ENCODE measurements at places on chromosomes 13 and 19.
A peak's percentile ranks its signal among the peaks of the same experiment; 100 is the strongest.

DNA sequence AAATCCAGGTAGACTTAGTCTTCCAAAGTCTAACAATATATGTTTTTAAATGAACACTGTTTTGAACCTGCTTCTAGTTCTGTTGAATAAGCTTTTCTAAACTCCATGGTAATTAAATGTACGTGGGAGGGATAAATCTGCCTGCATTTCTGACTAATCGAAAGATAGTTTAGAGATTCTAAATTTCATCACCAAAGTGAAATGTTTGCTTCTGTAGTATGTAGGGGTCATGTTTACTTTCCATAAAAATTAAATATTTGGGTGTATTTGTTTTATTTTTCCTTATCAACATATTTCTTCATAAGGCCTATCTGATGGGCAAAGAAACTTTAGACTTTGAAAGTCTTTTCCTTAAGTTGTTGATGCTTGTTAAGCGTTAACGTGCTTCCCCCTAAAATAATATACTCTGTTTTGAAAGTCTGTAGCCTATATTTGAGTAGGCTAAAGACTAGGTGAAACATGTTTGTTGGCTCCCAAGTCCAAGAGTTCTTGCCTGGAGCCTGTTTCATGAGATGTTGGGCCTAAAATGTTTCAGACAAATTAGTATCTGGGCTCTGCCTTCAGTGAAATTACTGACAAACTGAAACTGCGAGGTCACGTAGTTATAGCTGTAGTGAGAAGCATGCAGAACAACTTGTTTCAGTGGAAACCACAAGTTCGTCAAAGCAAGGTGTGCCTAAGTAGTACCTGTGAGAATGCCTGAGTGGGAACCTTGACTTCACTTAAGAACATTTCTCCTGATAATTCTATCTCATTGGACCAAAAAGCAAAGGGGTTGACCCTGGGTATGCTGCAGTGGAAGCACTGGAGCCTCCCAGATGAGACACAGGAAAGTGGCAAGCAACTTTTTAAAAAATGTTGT is 126.2 kb downstream of the LMO7 start:
- peak; percentile 22 for DNase-seq

GRCh38 chr19:24048261-24048660 is 38.7 kb upstream of the ZNF254 start:
- DNase-seq: no peak

DNA sequence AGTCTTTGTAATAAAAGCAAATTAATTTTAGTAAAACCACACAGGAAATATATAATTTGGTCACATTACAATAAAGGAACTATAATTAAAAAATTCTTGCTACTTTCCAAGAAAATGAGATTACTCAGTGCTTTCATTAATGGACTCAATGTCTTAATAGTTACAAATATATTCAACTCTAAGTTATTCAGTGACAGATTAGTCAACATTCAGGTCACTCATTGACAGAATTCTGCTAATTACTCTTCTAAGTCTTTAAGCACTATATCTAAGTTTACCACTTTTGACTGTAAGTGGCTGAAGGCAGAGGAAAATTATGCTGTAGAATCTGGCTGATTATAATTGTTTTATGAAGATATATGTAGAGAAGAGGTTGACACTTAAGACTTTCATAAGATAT is 1365.0 kb downstream of the EFNB2 start:
- no peak for DNase-seq

GRCh38 chr19:55077106-55077505 is 1.4 kb downstream of the EPS8L1 start:
- no peak for DNase-seq

GRCh38 chr19:10935371-10936059 is 6.9 kb downstream of the TIMM29 start:
- no peak for DNase-seq

- DNase-seq: no peak
Observed at GRCh38 chr13:36548129-36548528, 115.8 kb downstream of the CCNA1 start.

DNA sequence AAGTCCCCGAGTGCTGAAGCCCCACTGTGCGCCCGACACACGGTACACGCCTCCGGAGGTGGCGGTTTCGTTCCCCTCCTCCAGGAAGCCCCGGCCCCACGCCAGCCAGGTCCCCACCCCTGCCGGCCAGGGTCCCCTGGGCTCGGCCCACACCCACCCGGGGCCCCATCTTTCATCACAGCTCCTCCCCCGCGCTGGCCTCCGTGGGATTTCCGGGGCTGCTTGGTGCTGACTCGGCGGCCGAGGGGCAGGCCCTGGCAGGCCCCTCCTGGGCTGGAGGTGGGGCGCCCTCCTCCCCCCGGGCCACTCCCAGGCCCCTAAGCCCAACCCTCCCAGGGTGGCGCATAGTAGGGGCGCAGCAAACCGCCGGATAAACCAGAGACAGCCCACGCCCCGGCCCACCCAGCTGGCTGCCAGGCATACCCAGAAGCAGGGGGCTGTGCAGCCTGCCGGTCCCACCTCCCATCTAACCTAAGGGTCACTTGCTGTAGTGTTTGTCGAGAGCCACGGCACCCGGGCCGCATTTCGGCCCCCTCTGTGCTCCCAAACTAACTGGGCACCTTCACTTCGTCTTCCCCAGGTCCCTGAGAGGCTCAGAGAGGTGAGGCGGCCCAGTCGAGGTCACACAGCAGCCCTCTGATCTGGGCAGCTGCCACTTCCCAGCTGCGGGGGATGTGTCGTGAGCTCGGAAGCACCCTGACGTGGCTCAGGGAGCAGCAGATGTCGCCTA is 6.6 kb downstream of the ZBTB7A start:
- DNase-seq: no peak

DNA sequence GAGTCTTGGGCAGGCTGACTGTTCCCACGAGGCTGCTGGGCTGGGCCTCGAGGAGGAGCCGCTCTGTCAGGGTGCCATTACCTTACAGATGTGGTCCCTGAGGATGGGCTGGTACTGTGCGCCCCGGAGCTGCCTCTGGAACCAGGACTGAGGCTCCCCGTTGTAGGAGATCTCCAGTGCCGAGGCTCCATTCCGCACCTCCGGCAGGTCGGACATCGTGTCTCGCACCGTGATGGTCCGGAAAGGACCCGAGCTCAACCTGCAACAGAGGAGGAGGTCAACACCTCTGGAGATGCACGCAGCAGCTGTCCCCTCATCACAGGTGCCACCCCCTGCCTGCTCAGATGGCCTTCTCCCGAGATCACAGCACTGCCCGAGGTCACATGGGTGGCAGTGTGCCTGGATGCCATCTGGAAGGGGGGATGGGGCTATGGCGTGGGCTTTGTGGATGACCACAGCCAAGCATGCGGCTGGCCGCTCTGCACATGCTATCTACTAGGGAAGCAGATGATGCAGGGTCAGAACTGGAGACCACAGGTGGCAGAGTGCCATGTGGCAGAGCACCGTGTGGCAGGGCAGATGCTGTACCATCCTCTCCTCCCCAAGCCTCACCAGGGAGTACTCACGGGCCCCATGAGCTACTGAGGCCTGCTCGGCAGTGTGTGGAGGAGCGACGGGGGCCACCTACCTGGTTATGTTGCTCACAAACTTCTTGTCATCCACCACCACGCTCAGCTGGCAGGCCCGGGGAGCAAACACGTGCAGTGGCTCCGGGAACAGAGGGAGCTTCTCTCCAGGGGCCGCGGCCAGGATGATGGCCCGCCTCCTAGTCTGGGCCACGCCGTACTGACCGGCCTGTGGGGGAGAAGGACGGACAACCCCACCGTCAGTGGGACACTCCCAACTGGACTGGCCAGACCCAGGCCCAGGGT is 18.3 kb upstream of the EIF3G start:
- no peak for DNase-seq

GRCh38 chr13:49368688-49369087 is 75.2 kb downstream of the CAB39L start:
- DNase-seq: no peak

DNA sequence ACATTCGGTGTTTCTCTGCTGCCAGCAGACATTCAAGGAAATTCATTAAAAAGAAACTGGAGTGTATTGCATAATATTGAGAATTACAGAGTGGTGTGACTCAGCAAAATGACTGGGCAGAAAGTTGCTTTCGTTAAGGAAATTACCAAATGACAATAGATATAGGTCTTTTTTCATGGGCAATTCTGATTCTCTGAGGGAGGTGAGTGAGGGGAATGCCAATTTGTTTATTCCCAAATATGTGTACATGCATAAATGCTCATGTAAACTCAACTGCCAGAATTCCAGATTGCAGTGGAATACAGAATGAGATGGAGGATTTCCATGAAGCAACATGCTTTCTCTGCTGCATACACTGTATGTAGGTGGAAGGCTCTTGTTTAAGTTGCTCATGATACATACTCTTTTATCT is 1730.1 kb downstream of the SLITRK5 start:
- no peak for DNase-seq

- no peak for DNase-seq
Observed at GRCh38 chr19:5059793-5060192, 90.9 kb downstream of the KDM4B start.

- DNase-seq: no peak
Observed at GRCh38 chr13:33869005-33869404, 51.1 kb downstream of the RFC3 start.

GRCh38 chr19:46009530-46010510 is 13.0 kb downstream of the PGLYRP1 start:
- DNase-seq: peak; percentile 66

- no peak for DNase-seq
Observed at GRCh38 chr13:95164830-95165229, 136.4 kb downstream of the ABCC4 start.

- no peak for DNase-seq
Observed at GRCh38 chr13:111017755-111018459, 97.2 kb upstream of the ARHGEF7 start.

- DNase-seq: no peak
Observed at GRCh38 chr19:51305479-51305878, 6.0 kb upstream of the IGLON5 start.

DNA sequence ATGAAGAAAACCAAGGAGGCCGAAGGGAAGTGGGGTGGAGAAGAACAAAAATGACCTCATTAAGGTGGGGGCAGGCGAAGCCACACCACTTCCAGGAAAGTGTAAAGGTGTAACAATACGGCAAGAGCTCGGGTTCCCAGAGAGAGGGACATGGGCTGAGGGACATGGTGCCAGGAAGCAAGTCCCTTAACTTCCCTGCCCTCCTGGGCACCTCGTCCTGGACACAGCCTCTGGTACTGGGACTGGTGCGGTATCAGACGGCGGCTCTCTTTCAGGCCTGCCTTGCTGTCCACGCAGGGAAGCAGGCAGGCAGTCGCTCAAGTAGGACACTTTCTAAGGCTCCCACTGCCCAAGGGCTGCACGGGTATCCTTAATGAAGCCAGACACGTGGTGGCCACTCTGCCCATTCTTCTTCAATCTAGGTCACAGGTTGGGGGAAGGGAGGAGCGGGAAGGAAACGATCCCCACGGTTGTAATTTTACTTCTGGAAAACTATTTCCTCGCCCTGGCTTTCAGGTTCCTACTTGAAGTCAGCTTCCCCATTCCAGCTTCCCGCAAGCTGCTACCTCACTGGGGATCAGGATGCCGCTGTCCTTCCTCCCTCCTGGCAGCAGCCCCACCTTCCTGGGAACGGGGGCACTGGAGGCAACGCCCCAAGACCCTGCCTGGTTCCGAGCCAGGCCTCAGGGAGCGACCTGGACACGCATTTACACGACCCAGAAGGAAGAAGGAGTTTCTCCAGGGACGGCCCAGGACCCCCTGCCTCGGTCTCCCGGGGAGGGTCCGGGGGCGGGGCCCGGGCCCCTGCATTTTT is 1.2 kb downstream of the AP3D1 start:
- DNase-seq: no peak

DNA sequence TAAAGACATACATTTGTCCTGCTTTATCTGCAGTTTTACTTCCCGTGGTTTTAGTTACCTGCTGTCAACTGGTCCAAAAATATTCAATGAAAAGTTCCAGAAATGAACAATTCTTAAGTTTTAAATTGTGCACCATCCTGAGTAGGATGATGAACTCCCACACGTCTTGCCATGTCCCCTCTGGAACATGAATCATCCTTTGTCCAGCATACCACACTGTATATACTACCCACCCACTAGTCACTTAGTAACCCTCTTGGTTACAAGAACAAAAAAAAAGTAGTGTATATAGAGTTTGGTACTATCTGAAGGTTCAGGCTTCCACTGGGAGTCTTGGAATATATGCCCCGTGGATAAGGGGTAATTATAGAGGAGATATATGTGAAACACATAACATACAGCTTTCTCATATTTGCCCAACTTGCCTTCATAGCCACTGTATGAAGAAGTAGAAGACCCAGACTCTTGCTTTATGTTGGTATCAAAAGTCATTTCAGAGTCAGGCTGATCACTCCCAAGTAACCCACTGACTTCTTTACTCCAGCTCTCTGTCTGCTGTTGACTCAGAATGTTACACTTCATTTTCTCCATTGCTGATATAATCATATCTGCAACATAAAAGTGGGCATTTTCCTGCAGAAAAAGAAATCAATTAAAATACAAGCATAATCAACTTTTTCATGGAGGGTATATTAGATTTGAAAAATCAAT is 19.3 kb downstream of the RUBCNL start:
- no peak for DNase-seq

DNA sequence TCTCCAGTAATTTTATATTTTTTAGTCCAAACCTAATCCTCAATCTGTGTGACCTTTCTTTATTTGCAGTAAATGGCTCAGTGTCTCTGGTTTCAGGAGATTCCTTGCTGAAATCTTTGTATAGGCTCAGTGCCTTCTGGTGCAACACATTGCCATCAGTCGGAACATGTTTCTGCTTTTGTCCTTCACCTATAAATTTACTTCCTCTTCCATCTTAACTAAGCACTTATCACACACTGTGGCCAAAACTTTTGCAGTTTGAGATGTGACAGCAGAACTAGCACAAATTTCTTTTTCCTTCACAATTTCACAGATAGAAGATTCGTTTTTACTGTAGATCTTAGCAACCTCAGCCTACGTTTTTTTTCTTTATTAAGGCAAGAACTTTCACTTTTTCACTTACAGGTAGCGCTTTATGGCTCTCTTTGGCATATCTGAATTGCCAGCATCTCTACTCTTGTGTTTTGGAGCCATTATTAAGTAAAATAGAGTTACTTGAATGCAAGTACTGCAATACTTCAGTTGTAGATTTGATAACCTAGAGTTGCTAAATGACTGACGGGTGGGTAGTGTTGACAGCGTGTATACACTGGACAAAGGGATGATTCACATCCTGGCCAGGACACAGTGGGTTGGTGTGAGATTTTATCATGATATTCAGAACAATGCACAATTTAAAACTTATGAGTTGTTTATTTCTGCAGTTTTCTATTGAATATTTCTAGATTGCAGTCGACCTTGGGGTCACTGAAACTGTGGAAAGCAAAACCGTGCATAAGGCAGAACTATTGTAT is 44.3 kb downstream of the NDFIP2 start:
- DNase-seq: no peak

DNA sequence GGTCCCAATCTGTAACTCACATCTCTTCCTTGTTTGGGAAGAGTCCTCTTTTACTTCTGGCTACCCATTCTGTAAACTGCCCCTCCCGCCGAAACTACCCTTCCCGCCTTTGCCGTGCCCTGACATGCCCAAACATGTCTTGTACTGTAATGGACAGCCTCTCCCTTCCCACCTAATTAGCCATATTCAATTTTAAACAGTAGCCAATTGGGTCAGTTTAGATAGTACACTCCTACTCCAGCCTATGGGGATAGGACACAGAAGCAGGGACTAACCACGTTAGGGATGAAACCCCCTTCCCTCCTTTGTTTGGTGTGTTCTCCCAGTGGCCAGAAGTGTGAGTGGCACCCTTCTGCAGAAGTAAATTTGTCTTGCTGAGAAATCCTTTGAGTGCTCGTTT is 34.2 kb downstream of the SACS start:
- no peak for DNase-seq
